ENCODE measurements at places on chromosomes 4 and X.

- DNase-seq = peak; percentile 67
These were observed 337 bp downstream of the STIM2 start for GRCh38 chr4:26860922-26861433.

- peak; percentile 85 for DNase-seq
These were observed at the start of gene BMP2K for GRCh38 chr4:78776079-78776728. Gene BMP2K, plus strand, starts transcription at chr4:78776350. Its CDS starts 194 bp downstream, at chr4:78776544.

DNA sequence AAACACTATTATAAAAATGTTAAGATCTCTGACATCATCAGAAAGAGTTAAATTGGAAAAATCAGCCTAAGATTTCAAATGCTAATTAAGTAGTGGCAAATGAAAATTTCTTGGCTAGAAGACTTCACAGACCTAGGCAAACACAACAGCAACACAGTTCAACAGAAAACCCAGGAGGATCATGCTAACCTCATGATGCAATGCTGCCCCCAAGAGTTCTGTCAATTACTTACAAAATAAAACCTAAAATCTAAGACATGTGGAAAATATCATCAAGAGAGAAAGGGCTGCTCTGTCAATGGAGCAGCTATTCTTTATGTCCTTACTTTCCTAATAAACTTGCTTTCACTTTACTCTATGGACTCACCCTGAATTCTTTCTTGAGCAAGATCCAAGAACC, 21.0 kb downstream of the S100G start:
- DNase-seq = peak; percentile 15

DNA sequence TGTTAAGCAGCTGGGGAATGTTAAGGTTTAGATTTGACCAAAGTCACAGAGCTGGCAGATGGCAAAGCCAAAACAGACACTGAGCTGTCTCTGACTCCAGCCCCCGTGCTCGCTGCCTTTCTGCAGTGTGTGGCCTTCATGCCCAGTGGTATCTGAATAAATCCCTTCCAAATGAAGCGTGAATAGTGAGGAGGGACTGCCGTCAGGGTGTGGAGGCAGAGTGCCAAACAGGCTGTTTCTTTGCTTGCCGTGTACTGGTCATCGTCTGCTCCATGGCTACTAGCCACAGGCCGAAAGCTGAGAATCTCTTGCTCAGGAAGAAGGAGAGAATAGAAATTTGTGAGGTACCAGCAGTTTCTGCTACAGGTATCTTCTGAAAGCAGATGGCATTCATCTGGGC, 19.7 kb downstream of the PRIMPOL start:
- DNase-seq = no peak

- DNase-seq = no peak
These were observed 26.9 kb upstream of the BMP3 start for GRCh38 chr4:81003597-81004111.

GRCh38 chrX:54950730-54951375, 30.2 kb downstream of the TRO start:
- no peak for DNase-seq

GRCh38 chr4:6198278-6198677, 2.1 kb downstream of the JAKMIP1 start:
- no peak for DNase-seq

- no peak for DNase-seq
These were observed 38.6 kb upstream of the MSMO1 start for GRCh38 chr4:165288639-165289422.

DNA sequence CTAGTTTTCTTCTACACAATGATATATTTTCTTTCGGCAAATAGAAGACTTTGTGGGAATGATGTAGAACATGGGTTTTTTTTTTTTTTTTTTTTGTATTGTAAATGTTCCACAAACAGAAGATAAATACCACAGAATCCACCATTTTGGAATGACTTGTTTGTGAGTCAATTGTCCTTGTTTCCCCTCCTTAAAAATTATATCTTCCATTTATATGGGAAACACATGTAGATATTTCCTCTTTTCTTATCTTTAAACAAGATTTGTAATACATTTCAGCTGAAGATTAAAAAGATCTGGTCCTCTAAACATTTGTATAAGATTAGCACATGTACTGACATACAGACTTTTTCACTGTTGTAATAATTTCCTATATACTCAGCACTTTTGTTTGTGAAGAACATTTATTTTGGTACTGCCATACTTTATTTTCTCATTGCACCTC, 304.6 kb downstream of the SPRY1 start:
- DNase-seq = peak; percentile 57

All from hematopoietic multipotent progenitor cell (in vitro differentiated cells).